ENCODE measurements at places on chromosomes 2 and 18. TPM values are rescaled to one million over a fixed set of nuclear protein-coding genes. Genes with fewer than 3 reads are reported as not detected.

ASB18 gene
- not detected for polyA plus RNA-seq

HK2 gene
- polyA plus RNA-seq = 18.9 TPM

C1QL2 gene
- polyA plus RNA-seq = 0.03 TPM

TCF23 gene
- 0.04 TPM for polyA plus RNA-seq

FAM228B gene
- polyA plus RNA-seq = 5.0 TPM

ACYP2 gene
- 13.2 TPM for polyA plus RNA-seq

FAM228A gene
- polyA plus RNA-seq = 0.46 TPM

EMX1 gene
- 0.02 TPM for polyA plus RNA-seq

DES gene
- polyA plus RNA-seq = 27.2 TPM

TTN gene
- polyA plus RNA-seq = 11.2 TPM

CCDC150 gene
- 0.31 TPM for polyA plus RNA-seq

PPIL3 gene
- polyA plus RNA-seq = 33.0 TPM

SKOR2 gene
- polyA plus RNA-seq = not detected

GPAT2 gene
- 5.2 TPM for polyA plus RNA-seq

FAM110C gene
- 3.3 TPM for polyA plus RNA-seq

SERPINB10 gene
- 0.96 TPM for polyA plus RNA-seq

ERFE gene
- polyA plus RNA-seq = 0.54 TPM

ANKAR gene
- 4.0 TPM for polyA plus RNA-seq

STON1 gene
- polyA plus RNA-seq = 3.8 TPM

THADA gene
- polyA plus RNA-seq = 14.5 TPM

SOWAHC gene
- polyA plus RNA-seq = 5.2 TPM

ASPRV1 gene
- 1.1 TPM for polyA plus RNA-seq

COL4A4 gene
- polyA plus RNA-seq = 5.6 TPM

ST3GAL5 gene
- 31.1 TPM for polyA plus RNA-seq

RPS27A gene
- 1,640 TPM for polyA plus RNA-seq

KLF7 gene
- polyA plus RNA-seq = 20.9 TPM

UNC80 gene
- 0.02 TPM for polyA plus RNA-seq

ERMN gene
- polyA plus RNA-seq = 0.72 TPM

REG3A gene
- not detected for polyA plus RNA-seq

CYP26B1 gene
- polyA plus RNA-seq = 2.2 TPM

RESP18 gene
- not detected for polyA plus RNA-seq

LRP2 gene
- polyA plus RNA-seq = 5.9 TPM

UGT1A4 gene
- 0.02 TPM for polyA plus RNA-seq

CHAC2 gene
- 4.9 TPM for polyA plus RNA-seq

All from lung (tissue), 17 donors.